ENCODE measurements at places on chromosomes 12 and 14.

DNA sequence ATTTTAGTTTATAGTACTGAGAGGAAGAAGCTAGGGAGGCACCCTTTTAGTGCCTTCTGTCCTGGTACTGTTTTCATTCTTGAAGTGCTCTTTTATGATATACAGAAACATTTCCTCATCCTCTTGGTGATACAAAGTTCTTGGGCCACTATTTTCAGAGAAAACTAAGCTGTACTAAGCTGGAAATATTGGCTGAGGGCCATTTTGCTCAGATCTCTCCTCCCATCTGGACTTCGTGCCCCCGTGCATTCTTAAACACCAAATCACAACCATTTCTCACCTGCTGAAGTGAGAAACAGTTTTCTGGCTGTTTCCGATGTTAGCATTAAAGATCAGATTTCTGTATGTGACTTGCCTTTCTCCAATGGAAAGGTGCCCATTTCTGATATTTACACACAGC, 158.9 kb downstream of the FBXL14 start:
- DNase-seq, result peak; percentile 11

GRCh38 chr12:3172124-3173007, 95.2 kb downstream of the TSPAN9 start:
- DNase-seq, result no peak

DNA sequence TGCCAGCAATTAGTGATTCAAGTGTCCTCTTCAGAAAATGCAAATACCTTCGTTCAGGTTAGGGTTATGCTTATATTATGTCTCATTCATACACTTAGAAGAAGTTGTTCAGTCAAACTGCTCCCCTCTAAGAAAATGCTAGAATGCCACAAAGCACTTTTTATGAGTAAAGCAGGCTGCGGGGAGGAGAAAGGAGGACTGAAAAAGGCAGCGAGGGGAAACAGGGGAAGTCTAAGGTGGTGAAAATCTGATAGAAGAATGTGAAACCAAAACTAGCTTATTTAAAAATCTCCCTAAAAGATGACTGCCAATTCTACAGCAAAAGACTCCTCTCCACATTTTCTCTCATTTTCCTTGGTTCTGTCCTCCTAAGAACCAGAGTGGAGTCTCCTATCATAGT, 70.1 kb downstream of the PRKD1 start:
- no peak for DNase-seq

GRCh38 chr12:97323154-97323553, 139.4 kb upstream of the RMST start:
- DNase-seq, result no peak

DNA sequence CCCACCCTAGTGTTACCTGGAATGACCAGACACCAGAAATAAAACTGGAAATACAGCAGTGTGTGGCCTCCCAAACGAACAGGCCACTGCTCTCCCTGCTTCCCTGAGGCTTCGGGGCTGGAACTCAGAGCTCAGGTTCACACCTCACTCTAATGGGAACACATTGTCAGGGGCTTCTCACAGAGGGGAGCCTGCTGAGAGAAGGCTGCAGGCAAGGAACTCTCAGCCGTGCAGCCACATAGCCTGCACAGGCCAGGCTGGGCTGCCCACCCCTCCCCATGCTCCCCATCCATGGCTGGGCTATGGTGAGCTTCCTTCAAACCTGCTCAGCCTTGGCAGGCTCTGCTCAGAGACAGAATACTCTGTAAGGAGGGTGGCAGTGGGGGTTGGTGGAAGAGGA, 302.5 kb downstream of the EMP1 start:
- DNase-seq, result no peak

DNA sequence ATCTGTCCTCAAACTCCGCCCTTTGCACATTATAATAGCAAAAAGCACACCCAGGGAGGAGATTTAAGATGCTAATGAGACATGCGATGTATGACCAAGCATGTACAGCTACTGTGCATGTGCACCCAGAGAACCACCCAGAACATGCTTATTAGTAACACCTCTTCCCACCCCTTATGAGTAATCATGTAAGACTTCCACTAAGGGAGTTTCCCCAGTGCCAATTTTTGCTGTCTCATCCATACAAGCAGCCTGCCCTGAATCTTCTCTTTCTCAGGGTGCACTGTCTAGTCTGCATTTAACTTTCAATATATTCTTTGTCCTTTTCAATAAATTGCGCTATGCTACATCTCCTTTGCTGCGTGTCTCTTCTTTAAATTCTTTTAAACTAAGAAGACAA, 830.0 kb upstream of the NOVA1 start:
- DNase-seq, result no peak

GRCh38 chr12:68139001-68139400, 20.5 kb downstream of the IFNG start:
- DNase-seq, result no peak

DNA sequence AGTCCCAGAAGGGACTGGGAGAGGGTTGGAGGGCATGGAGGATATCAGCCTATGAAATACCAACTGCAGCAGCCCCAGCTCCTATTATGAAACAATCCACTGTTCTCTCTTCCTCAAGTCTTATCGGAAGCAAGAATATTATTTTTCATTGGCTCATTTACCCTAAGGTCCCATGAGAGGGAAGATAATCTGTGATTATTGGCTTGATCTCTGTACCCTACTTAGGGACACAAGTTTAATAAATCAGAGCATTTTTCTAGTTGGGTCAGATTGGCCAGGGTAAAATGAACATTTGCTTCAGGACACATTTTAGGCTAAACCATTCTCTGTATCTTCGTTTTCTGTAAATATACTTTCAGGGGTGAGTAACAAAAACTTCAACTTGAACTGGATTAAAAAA, 43.1 kb upstream of the GNG2 start:
- peak; percentile 17 for DNase-seq

GRCh38 chr12:894226-894625, 55.3 kb downstream of the RAD52 start:
- DNase-seq, result no peak

DNA sequence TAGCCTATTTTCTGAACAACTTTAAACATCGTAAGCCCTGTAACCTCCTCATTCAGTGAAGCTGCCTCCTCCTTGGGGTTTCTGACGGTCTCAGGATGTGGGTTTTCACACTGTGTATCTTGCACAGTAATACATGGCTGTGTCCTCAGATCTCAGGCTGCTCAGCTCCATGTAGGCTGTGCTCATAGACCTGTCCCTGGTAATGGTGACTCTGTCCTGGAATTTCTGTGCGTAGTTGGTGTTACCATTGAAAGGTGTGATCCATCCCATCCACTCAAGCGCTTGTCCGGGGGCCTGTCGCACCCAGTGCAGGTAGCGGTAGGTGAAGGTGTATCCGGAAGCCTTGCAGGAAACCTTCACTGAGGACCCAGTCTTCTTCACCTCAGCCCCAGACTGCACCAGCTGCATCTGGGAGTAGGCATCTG, 980.5 kb downstream of the TMEM121 start:
- no peak for DNase-seq

All from NCI-H82 (cell line).